ENCODE measurements at places on chromosomes 3 and 15.

DNA sequence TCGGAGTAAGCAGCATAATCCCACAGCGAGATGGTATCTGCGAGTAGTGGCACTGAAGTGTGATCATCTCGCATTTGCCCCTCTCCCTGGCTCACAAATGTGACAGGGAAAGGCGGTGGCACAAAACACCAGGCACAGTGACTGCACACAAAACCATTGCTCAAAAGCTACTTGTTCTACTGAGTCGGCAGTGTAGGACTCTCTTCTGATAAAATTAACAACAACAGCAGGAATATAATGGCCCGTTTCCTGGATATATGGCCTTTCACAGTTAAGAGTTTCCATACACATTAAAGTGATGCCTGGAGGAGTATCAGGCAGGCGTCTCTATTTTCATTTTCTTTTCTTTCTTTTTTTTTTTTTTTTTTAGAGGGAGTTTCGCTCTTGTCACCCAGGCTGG, 69.0 kb downstream of the MYO1E start:
- no peak for DNase-seq

DNA sequence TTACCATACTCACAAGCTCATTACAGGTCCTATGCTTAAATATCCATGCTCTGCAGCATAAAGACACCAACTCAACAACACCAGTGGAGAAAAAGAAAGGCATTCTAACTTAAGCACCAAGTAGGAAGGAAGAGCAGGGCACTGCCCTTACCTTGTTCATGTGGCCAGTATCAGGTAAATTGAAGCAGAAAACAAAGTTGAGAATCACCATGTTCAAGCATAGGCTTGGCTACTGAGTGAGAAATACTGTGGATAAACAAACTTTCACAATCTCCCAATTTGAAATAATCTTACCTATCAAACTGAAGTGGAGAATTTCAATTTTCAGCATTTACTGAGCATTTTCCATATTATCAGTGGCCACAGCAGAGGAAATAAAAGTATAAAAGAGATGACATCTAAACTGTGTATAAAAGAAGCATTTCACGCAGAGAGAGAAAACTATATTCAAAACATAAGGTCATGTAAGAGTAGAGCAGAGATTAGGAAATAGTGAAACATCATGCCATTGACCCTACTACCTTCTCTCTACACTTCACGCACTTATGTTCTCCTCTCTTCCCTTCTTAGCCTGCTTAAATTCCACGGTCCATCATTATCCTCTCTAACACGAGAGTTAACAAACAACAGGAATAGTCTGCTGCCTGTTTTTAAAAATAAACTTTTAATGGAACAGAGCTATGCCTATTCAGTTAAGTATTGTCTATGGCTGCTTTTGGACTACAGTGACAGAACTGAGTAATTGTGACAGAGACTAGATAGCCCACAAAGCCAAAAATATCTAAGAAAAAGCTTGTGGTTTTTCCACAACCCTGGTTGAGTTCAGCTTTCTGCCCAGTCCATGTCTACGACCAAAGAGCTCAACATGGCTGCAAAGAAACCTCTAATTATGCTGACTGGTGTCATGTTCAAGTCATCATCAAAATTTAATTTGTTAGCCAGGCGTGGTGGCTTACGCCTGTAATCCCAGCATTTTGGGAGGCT, 142.5 kb downstream of the NR1I2 start:
- no peak for DNase-seq

DNA sequence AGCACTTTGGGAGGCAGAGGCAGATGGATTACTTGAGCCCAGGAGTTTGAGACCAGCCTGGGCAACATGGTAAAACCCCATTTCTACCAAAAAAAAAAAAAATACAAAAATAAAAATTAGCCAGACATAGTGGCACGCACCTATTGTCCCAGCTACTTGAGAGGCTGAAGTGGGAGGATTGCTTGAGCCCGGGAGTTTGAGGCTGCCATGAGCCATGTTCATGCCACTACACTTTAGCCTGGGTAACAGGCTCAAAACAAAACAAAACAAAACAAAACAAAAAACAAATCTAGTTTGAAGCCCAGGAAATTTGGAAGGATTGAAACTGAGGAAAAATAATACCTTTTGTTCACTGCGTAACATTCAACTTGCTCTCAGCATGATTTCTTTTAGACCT, 16.6 kb downstream of the TMOD3 start:
- no peak for DNase-seq

GRCh38 chr3:158731486-158731885, 771 bp downstream of the RARRES1 start:
- no peak for DNase-seq

DNA sequence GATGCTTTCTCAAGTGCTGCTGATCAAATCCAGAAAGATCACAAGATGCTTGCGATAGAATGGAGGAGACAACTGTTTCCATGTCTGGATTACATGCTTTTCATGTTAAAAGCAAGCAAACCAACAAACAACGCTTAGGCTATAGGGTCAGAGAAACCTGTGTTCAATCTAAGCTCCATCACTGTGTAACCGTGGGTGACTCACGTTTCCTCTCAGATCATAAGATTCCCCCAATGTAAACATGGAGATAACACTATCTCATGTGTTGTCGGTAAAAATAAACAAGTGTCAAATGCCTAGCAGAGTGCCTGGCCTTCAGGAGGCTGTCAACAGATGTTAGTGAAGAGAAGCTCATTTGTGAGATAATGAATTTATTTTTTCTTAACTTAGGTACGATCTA, 907.8 kb downstream of the NTRK3 start:
- no peak for DNase-seq

DNA sequence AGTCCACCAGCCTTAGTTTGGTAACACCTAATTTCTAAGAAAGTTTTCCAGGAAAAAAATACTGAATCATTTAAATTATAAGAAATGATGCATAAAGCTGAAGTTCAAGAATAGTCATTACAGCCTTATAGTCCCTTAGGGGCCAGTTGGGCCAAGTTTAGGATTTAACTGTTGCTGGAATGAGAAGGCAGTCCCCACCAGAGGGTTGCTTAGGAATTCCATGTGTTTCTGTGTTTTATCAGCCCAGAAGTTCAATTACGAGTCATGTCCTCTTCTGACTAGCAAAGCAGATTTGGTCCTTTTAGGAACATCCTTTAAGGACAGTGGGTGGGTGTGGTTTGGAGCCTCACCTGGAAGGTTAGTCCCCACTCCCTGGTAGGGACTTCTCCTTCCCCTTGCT, 57.0 kb upstream of the NR2E3 start:
- no peak for DNase-seq

DNA sequence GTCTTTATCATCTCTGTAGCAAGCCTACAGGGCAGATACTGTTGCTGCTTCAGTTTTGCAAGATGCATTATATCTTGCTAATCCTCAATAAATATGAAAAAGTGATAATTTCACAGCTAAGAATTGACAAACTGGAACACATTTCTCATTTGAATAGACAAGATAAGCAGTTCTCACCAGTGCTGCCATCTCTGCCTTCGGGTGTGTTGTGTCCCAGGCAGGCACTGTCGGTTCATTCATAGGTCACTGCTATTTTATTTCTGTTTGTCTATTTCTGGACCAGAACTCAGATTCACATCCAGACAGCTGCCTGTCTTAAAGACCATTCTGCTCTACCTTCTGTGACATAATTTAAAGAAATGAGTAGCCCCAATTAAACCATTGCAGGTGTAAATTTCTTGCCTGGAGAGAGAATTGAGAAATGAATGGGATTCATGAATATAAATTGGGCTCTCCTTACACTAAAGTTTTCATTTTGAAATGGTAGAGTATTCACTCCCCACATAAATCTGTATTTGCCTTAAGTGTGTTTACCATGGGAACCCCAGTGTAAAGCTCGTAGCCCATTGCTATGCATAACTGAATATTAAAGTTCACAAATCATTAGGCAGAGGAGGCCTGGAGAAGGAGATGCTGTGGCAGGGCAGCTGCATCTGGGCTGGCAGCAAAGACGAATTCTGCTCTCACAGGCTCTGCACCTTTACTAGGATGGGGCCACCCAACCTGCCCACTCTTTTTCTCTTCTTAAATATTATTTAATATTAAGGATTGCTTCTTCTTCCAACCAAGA, 149.9 kb downstream of the ARPP21 start:
- no peak for DNase-seq

- DNase-seq: no peak
Observed at GRCh38 chr3:150439657-150440056, 31.6 kb downstream of the TSC22D2 start.

DNA sequence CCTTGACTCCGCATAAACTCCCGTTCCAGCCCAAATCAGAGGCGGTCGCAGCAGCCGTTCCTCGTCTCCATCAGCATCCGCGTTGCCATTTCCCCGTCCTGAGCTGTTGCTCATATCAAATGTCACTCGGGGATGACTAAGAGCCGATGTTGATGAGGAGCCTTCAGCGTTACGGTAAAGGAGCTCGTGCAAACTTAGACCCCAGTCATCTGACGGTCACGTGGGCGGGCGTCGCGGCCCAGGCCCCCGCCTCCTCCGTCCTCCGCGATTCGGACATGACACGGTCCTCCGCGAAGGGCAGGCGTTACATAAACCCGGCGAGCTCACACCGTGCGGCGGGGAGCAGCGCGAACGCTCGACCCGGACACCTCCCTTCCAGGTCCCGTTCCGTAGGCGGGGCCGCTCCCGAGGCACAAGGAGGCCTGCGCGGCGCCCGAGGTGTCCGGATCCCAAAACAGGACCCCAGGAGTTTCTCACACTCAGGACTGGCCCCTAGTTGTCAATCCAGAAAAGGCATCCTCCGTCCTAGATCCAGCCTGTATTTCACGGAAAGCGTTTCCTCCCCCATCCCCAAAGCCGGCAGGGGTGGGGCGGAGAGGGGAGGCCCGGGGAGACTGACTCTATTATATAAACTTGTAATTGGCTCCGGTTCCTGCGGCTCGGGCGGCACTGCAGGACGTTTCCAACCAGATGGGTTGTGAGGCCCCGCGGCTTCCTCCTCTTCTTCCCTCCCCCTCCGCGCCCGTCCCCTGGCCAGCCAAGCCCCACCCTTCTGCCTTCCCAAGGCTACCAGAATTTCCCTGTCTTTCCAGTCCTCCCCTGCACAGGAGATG, 100.0 kb upstream of the IGF1R start:
- DNase-seq: peak; percentile 6

DNA sequence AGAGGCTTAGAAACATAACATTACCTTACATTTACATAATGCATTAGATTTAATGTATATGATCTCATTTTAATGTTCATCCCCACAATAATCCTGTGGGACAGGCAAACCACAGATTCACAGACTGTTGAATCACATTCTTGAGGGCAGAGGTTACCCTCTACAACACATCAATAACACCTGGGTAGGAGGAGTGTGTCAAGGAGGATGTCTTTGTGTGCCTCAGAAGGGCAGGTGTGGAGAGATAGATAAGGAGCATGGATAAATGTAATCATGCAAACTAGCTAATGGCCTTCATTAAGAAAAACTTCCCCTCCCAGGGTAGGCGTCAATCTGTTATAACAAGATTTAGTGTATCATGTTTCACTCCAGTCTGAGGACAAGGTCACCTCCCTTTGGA, 12.9 kb upstream of the MB21D2 start:
- DNase-seq: no peak

DNA sequence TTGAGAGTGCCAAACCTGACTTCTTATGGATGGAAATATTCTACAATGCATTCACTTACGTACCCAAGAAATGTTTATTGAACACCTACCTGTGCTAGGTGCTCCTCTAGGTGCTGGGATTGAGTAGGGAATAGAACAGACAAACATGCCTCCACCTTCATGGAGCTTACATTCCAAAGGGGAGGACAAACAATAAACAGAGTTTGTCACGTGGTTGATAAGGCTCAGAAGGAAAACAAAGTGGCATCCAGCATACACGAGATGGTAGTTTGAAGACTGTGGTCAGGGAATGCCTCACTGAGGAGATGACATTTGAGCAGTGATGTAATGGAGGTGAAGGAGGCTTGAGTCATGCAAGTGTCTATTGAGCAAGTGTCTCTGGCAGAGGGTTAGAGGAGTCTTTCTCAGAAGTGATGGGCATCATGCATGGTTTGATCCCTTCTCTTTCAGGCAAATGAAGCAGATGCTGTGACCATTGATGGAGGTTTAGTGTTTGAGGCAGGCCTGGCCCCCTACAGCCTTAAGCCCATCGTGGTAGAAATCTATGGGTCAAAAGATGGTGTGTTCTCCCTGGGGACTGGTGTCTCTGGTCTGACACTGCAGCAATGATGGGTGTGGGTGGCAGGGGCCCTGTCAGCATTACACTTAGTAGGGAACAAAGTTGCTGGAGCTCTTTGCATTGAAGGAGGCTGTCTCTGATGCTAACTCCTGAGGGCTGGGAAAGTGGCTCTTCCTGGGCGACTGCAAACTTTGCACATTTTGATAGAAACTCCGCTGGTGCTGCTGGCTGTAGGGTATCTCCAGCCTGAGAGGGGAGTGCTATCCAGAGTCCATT, 29.7 kb upstream of the TOPBP1 start:
- DNase-seq: no peak

GRCh38 chr15:70266412-70267121, 168.8 kb upstream of the TLE3 start:
- no peak for DNase-seq

Measured in esophagus squamous epithelium (tissue), 5 donors.